ENCODE measurements at places on chromosomes 5 and 9.
A peak's percentile ranks its signal among the peaks of the same experiment; 100 is the strongest.

DNA sequence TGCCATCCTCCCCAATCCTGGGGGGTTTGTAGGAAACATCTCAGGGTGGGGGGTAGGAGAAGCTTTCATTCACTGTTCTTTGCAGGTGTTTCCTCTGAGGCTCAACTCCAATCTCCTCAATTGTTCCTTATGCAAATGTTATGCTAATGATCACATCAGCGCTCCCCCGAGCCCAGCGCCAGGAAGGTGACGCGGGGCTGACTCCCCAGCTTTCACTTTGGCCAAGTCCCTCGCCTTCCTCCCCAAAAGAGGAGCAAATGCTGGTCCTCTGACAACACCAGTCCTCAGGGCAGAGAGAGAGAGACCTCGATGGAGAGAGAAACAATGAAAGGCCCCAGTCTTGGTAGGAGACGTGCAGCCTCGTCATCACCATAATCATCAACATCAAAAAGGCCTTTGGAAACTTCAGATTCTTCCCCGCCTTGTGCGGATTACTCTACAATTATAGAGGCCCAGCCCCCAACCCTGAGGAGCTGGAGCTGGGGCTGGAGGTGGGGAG lies 39.1 kb downstream of the PCDH1 start:
- no peak for DNase-seq

DNA sequence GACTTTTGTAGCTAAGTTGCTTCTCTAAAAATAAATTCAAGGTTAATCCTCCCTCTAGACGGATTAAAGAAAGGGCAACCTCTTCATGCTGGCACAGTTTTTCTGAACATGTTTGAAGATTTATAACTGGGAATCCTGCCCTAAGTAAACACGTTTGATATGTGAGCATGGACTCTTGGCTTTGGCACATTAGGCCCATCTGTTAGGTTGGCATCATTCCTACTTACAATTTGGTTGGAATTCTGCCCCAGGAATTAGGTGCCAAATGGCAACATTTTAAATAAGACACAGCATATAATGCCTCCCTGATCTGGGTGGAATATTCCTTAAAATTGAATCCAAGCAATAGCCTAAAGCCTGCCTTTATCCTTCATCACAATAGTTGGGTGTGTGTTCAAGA lies 372.3 kb upstream of the CDH18 start:
- no peak for DNase-seq

DNA sequence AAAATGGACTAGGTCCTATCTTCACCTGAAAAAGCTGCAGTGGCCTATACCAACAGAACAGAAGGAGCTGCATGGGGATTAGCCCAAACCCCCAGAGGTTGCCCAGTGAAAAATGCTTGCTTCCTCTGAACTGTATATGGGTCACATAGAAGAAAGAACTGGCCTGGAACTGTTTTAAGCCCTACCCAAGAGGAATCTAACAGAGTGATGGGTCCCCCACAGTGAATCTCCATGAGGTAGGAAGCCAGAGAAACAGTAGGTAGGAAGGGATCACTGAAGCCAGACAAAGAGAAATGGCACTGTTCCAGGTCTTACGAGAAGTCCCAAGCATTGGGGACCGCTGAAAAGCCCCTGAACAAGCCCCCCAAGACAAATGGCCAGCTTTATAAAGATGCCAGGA lies 28.8 kb upstream of the TRIM32 start:
- no peak for DNase-seq

GRCh38 chr9:23774266-23774665 lies 51.8 kb downstream of the ELAVL2 start:
- no peak for DNase-seq

DNA sequence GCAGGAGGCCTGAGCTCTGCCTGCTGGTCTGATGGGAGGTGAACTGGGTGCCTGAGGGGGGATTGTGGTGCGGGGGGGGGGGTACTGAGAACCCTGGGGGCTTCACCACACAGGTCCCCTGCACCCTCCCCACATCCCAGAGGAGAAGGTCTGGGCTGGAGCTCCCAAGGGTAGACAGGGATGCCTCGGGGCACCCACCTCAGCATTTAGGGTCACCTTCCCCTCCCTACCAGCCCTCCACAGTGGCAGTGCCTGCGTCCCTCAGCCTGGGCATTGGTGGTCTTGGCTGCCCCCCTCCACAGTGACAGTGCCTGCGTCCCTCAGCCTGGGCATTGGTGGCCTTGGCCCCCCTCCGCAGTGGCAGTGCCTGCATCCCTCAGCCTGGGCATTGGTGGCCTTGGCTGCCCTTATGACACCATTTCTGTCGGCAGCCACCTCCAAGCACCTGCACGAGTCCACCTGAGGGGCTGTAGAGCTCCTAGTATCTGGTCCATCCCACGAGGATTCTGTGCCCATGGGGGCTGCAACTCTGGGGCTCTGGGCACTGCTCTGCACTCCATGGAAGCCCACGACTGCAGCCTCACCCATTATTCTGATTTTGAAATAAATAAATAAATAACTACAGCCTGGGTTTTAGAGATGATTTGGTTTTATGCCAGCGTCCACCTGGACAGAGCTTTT lies 21.5 kb downstream of the NKD2 start:
- no peak for DNase-seq

DNA sequence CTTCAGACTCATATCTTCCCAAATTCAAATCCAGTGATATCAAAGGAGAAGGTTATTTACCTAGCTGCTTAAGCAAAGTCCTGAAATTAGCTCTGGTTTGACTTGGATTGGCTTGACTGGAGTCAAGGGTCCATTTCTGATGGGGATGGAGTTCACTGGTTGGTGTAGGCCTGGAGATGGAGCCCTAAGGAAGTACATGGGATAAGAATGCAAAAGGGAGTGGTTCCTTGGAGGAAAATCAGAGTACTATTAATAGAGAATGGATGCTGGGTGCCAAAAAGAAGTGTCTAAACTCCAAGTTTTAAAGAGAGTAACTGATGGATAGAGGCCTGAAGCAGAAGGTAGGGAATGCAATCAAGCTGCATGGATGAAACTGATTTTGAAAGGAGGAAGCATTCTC lies 13.8 kb downstream of the TXNDC8 start:
- no peak for DNase-seq

DNA sequence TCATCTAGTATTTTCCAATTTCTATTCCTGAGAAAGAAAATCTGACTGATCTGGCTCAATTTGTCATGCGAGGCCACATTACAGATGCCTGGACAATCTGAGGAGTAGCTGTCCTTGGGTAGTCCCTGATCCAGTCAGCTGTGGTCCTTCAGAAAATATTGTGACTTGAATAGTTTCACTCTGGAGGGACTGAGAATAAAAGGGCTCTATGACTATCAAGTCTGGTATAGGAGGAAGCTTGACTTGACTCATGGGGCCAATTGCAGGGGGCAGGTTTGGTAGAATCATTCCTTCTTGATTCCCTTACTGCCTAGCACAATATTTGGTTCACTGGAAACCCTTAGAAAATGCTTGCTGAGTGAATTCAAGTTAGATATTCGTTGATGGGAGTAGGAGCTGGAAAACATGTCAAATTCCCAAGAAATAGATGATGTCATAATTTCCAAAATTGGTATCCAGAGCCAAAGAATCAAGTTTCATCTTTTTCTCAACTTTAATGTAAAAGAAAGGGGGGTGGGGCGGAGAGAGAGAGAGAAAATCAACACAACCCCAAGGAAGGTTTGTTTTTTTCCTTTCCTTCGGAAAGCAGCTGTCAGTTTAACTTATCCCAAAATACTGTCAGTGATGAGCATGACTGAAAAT lies 32.4 kb upstream of the STX17 start:
- no peak for DNase-seq

GRCh38 chr9:106532306-106533015 lies 330.5 kb upstream of the ZNF462 start:
- DNase-seq = no peak

DNA sequence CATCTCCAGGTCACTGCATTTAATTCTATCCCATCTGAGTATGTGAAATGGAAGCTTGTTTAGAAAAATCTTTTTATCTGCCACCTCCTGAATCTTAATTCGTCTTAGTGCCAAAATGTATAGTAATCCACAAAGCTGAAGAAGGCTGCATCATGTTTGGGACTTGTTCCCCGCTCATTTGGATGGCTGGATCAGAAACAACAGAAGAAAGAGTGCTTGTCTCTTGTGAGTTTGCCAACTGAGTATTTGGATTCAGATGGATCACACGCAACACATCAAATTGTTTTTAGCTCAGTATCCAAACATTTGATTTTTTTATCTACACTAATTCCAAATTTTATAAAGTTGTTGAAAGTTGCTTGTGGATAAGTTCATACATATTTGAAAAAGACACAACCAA lies 197.2 kb upstream of the PAPPA start:
- no peak for DNase-seq

DNA sequence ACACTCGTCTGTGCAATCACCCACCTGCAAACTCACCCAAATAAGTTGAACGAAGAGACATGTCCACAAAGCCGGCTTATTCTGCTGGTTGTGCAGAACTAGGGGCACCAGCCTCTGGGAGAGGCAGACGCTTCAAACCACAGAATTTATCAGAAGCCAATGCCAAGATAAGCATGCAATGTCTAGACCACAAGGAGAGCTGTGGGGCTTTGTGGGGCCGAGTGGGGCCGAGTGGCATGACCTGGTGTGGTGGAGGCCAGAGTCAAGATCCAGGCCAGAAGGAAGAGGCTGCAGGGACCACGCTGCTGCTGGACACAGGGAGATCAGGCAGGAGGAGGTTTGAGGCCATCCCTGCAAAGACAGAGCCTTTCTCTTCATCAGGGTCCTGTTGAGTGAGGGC lies 259.0 kb downstream of the IRX2 start:
- DNase-seq = no peak

GRCh38 chr5:132012371-132013005 lies 1.0 kb upstream of the ACSL6 start:
- DNase-seq = no peak

GRCh38 chr5:150623152-150623877 lies 17.1 kb upstream of the SYNPO start:
- DNase-seq = no peak

- DNase-seq = no peak
Observed at GRCh38 chr9:137776306-137776995, 101.1 kb upstream of the CACNA1B start.

DNA sequence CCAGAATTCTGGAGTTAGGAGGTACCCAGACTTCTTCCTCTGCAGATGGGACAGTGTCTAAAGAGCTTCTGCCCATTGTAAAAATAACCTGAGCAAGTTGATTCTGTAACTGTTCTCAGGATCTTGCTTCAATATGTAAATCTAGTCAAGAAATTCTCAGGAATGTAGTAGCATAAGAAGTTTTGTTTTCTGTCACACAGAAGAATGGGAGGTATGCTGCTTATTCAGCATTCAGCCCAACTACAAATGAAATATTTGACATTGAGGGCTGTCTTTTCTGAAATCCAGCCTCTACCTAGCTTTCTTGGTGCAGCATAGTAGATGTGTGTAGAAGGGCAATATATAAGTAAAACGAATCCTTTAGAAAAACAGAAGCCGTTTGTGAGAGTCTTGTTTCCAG lies 13.8 kb downstream of the MACIR start:
- no peak for DNase-seq

GRCh38 chr9:128072144-128073021 lies 4.4 kb downstream of the SLC25A25 start:
- no peak for DNase-seq

- DNase-seq = no peak
Observed at GRCh38 chr5:92641031-92641962, 939.7 kb downstream of the NR2F1-AS1 start.

- no peak for DNase-seq
Observed at GRCh38 chr5:165014439-165014838, 1509.0 kb downstream of the MAT2B start.

DNA sequence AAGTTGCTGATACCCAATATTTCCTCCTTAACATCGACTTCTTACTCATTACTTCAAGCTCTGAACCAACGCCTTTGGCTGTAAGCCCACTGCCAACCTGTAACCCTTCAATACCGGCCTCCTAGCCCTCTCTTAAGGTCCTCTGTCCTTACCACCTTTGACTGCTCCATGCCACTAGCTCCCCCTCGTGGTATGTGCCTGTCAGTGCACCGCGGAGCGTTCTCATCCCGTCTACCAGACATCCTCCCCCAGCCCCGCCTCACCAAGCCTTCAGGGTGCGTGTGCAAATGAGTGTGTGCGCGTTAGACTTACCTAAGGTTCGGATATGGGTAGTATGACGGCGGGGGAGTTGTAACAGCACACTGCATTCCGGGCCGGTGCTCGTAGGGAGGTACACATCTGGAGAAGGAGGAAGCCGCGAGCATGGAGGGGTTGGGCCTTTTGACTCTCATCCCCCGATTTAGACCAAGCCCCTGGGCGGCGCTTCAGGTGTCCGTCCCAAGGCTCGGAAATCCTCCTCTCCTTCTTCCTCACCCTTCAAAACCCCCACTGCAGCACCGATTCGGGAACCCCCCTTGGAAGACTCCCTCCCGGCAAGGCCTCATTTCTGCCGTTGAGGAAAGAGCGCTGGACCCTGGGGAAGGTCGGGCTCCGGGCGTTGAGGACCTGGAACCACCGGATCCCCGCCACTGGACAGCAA lies 2.8 kb upstream of the MYORG start:
- DNase-seq = peak; percentile 81
